ENCODE measurements at places on chromosomes 13 and 19.

DNA sequence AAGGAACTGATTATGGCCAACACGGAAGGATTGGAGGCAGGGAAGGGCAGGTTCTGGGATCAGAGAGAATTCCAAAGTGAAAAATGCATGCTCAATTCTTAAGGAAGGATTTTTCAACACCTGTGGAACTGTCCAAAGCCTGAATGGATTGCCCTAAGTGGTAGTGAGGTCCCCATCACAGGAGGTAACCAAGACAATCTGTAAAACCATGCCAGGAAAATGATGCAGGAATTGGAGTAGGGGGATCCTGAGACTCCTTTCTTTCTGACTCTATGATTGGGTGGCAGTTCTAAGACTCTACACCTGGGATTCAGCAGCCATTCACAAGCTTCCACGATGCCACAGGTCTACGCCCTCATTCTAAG lies 56.5 kb upstream of the ZNRF4 start:
- DNase-seq, result no peak

DNA sequence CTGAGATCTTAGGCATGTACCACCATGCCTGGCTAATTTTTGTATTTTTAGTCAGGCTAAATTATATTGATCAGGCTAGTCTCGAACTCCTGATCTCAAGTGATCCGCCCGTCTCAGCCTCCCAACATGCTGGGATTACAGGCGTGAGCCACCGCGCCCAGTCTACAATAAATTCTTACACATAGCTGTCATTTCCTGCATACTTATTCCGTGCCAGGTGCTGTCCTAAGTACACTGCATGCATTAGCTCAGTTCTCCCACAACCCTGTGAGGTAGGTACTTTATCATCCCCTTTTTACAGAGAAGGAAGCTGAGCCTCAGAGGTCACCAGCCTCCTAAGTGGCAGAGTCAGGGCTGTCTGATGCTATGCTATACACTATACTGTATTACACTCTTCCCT lies 7.2 kb upstream of the RHPN2 start:
- DNase-seq, result no peak

- no peak for DNase-seq
Measured at GRCh38 chr13:99948907-99949678, 22.5 kb downstream of the ZIC5 start.

DNA sequence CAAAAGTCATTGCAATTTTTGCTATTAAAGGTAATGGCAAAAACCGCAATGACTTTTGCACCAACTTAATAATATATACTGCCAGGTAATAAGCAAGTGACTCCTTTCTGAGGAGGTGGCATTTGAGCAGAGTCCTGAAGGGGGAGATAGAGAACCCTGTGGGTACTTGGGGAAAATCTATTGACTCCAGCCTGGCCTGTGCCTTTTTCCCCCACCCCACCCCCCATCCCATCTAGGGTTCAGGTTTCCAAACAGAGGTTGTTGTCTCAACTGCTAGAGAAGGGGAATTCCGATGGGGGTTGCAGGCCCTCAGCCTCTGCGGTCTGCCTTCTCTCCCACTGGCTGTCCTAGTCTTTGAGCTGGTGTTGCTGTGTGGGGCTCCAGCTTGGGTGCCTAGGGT lies 11.5 kb downstream of the S1PR2 start:
- peak; percentile 37 for DNase-seq

GRCh38 chr13:59112221-59112718 lies 1051.5 kb downstream of the DIAPH3 start:
- no peak for DNase-seq

DNA sequence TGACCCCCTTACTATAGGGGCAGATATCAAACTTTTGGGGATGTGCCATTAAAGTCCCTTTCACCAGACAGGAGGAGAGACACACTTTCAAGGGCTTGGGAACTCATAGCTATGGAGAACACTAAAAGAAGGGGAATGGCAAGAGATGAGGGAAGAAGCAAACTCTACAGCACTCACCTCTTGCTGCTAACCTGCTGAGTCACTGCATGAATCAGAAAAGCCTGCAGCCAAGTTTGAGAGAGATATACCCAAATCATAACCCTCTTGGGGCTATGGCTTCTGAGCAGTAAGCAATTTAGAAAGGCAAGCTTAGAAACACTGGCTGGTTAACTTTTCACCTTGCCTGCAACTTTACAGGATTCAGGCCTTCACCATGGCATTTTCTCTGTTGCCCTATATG lies 1028.0 kb downstream of the UQCRFS1 start:
- DNase-seq, result no peak

DNA sequence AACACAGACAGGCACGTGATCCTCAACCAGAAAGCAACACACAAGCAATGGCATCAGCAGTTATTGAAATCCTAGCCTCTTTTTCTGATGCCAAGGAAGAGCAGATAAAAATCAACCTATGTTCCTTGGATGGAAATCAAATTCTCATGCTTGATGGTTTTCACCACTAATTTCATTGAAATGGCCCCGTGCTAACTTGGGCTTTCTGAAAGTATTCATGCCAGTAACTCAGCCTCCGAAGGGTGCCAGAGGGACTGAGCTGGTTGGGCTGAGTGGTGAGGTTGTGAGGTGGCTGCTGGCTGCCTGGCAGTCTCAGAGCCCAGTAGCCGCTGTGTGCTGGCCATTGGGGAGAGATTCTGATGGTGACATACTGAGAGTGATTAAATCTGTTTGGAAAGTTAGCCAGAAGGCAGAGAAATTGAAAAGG lies 309.3 kb downstream of the DCT start:
- no peak for DNase-seq

DNA sequence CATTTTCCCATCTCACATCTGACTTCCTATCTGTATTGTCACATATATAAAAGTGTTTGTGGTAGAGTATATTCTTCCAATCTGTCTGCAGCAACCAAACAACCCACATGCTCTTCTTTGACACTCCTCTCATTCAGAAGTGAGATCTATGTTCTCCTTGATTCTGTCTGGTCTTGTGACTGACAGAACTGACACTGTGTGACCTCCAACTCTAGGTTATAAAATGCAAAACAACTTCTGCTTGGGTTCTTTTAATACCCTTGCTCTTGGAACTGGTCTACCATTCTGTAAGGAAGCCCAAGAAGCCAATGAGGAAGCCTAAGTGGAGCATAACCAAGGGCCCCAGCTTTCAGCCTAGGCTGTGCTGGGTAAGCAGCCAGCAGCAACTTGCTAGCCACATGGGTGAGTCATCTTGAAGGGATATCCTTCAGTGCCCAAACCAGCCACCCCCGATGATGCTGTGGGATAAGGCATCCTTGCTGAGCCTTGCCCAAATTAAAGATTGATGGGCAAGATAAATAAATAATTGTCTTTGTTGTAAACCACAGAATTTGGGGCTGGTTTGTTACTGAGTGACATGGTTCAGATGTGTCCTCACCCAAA lies 18.4 kb upstream of the ITM2B start:
- peak; percentile 7 for DNase-seq

DNA sequence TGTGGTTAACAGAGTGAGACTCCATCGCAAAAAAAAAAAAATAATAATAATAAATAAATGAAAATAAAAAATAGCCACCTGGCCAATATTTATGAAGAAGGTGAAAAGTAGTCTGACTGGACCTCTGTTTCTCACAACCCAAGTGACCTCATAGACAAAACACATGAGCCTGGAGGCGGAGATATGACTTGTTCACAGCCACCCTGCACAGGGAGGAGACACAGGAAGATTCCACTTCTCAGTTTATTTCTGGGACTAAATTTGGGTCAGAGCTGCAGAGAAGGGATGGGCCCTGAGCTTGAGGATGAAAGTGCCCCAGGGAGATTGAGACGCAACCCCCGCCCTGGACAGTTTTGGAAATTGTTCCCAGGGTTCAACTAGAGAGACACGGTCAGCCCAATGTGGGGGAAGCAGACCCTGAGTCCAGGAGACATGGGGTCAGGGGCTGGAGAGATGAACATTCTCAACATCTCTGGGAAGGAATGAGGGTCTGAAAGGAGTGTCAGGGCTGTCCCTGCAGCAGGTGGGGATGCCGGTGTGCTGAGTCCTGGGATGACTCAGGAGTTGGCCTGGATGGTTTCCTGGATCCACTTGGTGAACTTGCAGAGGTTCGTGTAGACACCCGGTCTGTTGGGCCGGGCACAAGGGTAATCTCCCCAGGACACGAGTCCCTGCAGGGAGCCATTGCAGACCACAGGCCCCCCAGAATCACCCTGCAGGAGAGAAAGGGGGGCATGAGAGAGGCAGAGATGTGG lies 9.6 kb downstream of the KLK5 start:
- no peak for DNase-seq

- peak; percentile 76 for DNase-seq
Measured at GRCh38 chr19:4730740-4731171, 7.1 kb upstream of the DPP9 start.

GRCh38 chr13:31923134-31923763 lies 108.3 kb upstream of the FRY start:
- DNase-seq, result no peak

GRCh38 chr19:56321254-56321988 lies 6.8 kb upstream of the ZSCAN5A start:
- no peak for DNase-seq

DNA sequence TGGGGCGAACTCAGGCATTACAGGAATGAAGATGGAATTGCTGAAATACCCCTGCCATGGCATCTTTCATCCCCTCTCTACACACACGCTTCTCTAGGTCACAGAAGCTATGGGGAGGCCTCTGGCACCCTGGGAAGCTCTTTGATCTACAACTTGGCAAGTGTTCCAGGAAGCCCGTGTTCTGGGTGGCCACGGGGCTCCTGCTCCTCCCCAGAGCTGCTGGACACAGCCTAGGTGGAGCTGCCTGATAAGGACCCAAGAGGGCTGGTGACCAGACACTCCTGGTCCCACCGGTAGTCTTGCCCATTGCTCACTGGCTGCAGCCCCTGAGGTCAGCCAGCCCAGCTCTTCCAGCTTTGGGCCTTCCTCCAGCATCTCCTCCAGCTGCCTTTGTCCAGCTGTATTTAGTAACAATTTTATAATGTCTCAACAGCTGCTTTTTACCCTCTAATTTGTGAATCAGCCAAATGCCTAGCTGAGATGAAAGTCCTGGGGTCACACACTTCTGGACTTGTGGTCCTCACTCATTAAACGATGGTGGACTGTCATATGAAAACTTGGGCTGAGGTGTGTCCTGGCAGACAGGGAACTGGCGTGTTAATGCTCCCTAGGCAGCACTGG lies 72.8 kb upstream of the SPATA13 start:
- DNase-seq, result no peak

DNA sequence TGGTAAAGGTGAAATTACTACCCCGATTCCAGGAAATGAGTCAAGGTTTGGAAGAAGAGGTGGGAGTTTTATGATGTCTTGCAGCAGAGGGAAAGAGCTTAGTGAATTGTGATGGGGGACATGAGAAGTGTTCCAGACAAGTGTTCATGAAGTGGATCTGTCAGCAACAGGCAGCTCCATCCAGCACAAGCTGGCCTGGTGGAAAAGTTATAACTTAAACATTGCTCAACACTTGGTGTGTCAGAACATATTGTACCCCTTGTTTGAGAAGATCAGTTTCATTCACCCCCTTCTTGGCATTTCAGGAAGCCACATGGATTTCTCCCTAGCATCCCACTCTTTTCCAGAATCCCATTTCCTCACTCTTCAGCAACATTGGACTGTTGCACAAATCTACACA lies 222.0 kb downstream of the B3GLCT start:
- DNase-seq, result no peak

DNA sequence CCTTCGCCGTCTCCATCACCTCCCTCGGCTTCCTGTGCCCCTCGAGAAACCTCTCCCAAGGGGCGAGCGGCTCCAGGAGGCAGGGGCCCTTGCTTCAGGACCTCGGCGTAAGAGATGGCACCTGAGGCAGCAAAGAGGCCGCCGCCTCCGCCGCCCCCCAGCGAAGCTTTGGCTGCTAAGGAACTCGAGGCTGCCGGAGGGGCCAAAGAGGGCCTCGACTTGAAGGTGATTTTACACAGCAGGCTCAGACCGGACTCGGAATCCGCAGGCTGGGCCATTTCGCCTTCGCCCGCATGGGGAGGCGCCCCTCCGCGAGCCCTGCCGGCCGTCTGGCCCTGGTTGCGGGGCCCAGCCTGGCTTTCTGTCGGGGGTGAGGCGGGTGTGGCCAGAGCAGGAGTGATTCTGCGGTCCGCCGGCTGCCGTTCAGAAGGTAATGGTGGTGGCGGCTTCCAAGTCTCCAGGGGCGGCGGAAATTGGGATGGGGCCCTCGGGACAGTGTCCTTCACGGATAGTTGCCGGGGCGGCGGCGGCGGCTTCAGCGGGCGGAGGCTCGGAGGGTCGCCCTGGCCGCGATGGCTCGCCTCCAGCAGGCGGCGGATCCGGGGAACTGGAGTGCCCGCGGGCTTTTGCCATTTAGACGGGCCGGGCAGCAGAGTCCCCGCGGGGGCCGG lies 1.4 kb downstream of the GGN start:
- DNase-seq, result no peak

GRCh38 chr19:15237759-15238638 lies 5.8 kb upstream of the EPHX3 start:
- DNase-seq, result no peak

GRCh38 chr13:50989476-50989875 lies 79.9 kb downstream of the RNASEH2B start:
- no peak for DNase-seq

DNA sequence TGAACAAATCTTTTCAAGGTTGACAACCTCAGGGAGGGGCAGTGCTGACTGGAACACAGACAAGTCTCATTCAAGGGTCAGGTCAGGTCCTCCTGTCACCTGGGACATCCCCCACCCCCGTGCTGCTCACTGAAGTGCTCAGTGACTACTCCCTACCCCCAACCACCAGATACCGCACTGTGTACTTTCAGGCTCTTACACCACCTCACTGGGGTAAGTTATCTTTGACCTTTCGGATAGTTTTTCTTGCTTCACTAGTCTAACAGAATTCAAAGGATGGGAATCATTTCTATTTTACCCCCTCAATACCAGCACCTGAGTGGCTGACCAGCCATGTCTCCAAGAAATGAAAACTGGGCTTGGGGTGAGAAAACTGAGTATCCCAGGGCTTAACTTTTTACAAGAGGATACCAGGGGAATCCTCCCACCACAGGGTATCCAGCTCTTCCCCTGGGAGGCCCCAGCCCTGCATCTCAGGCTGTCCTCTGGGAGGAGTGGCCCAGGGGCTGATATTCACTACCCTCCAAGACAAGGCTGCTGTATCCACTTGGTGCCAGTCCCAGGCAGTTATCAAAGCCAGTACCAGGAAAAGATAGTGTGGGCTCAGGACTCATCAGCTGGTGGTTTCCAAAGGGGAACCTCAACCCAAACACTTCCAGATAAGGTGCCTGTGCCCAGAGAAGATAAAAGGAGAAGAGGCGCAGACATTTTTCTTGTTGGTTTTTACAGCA lies 2.1 kb downstream of the ZNF563 start:
- DNase-seq, result peak; percentile 83

DNA sequence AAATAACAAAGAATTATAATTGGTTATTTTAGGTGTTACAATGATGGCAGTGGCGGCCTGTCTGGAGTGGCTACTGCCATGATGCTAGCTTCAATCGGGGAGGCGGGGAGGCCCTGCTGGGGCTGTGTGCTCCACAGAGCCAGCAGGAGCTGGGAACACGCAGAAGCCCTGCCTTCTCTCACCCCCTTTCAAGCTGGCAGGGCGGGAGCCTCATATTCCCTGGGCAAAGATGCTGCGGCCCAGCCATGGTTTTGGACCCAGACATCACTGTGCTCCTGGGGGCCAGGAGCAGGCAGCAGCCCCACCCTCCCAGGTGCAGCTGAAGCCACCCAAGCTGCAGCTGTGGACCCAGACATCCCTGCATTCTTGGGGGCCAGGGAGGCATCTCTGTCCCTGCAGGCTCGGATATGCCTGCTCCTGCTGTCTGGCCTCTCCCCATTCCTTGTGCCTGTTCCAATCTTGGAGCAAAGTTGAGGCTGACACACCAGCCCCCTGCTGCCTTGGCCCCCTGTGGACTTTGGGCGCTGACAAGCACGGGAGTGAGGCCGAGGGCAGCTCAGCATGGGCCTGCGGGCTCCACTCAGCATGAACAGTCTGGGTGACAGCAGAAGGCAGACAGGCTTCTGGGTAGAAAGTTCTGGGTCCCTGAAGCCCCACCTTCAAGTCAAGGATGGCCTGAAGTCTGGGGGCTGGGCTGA lies 263.1 kb upstream of the HTR2A start:
- DNase-seq, result no peak
